NCI-H1930 (cell line): ENCODE measurements at places on chromosomes 12 and 14.
A peak's percentile ranks its signal among the peaks of the same experiment; 100 is the strongest.

DNA sequence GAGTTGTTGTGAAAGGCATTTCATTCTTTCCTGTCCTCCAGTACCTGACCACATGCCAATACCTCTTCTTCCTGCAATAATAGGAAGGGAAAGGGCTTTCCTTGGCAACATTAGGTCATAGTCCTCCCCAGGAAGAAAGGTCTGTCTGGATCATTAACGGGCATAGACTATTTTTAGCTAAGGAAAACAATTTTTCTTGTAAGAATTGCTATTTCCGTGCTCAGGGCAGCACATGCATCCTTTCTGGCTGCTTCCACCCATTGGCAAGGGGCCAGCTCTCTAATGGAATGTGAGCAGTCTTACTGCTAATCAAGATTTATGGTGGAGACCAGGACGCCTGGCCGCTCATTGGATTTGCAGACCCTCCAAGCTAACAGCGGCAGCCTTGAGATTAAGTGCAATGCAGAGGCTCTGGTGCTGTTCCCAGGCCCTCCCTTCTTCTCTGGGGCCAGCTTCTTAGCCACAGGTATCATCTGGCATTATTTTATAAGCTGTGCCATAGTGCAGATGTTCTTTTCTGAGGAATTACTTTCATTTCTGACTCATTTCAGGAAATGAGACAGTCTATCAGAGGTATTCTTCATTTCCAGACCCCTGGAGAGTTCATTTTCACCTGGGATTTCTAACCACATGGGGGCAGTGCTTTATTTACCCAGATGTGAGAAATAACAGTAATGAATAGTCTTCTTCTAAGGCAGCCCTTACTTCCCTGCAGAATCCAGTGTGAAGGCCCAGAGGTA is 52.9 kb downstream of the ANO6 start:
- DNase-seq, result peak; percentile 64

- peak; percentile 33 for DNase-seq
Measured at GRCh38 chr12:68334132-68334531, 2.0 kb upstream of the MDM1 start.

GRCh38 chr12:124267205-124267778 is 27.6 kb upstream of the RFLNA start:
- DNase-seq, result no peak

DNA sequence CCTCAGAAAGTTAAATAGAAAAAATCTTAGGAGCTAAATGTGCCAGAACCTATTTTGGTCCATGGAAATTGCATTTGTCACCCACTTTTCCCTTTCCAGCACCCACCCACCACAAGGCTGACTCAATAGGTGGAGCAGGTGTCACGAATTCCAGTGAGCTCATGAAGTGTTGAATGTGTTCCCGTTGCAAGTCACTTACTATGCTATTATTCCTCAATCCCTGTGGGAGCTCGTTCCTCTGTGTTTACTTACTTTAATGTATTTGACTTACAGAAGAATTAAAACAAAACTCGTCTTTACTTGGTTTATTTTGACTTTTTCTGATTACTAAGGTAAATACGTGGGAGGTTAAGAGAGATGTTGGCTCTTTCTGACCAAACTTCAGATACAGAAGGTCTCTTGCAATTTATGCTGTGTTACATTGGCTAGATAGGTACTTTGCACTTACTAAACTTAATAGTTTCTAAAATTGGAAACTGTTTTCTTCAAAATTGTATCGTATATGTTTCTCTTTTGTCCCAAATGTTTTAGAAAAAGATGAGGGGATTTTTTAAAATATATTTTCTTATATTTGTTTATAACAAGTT is 269.4 kb upstream of the NOVA1 start:
- DNase-seq, result no peak

DNA sequence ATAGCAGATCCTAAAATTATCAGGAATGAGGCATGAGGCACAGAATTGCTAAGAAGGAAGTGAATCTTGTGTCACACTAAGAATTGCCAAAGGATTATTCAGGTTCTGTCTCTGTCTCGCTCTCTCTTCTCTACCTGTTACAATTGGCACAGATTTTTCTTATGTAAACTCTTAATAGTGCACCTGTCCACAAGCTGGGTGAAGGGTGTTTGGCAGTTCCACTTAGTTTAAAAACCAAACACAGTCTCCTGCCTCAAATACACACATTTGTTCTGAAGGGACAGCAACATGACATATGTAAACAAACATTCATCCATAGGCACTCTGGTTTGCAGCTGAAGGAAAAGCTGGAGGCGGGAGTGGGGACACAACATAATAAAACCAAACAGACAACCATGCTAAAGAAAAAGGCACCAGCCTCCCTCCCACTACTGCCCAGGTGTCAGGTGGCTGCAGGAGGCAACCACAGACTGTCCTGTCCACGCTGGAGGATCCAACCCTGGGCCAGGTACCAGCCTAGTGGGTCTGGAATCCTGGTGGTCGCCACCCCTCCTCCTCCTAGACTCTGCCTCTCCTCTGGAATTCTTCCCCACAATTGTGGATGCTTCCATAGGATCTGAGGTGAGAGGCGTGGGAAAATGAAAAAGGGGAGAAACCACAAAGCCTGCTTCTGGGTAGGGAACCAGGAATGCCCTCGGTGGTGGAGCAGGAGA is 81.2 kb downstream of the TMEM260 start:
- DNase-seq, result no peak

DNA sequence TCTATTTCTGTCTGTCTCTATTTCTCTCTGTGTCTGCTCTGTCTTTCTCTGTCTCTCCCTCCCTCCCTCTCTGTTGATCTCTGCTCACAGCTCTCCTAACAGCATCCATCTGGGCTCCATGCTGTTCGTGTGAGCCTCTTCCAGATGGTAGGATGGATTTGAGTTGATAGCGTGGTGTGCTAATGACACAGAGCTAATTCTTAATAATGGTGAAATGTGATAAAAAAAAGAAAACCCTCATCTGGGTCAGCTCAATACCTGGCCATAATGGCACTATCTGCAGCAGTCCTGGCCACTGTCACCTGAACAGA is 96.4 kb downstream of the AACS start:
- DNase-seq, result no peak

- DNase-seq, result no peak
Measured at GRCh38 chr12:127448906-127449305, 818.1 kb upstream of the TMEM132C start.

GRCh38 chr12:123762715-123763052 is 583 bp downstream of the DNAH10 start:
- no peak for DNase-seq

- DNase-seq, result no peak
Measured at GRCh38 chr12:122126713-122127597, 47.1 kb downstream of the IL31 start.

DNA sequence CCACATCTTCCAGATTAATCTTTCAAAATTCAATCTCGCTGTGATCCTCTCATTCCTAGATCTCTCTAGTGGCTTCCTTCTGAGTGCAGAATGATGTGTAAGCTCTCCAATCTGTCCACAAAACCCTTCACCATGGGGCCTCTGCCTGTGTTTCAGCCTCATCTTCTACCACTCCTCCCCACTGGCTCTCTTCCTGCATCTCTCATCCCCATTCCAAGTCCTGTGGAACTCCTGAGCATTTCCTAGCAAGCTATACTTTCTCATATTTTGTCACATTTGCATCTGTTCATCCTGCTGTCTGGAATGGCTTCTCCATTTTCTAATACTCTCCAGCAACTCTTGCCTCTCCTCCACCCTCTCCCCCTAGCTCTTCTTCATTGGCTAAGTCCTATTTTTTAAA is 242.0 kb upstream of the DAAM1 start:
- DNase-seq, result no peak

DNA sequence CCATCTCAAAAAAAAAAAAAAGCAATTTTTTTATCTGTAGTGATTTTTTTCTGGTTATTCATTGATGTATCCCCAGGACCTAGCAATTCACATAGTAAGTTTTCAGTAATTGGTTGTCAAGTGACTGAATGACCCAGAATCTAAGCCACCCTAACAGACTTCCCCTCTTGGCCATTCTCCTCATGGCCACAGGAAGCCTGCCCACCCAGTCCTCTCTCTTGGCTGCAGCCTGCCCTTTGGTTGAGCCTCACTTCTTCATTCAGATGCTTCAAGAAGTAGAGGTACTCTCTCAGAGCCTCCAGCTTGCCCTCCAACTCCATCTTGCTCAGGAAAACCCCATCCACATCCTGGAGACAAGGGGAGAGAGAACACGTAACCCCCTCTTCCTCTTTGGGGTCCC is 2.8 kb downstream of the KRT78 start:
- DNase-seq, result no peak

- DNase-seq, result no peak
Measured at GRCh38 chr12:2284321-2284813, 231.6 kb downstream of the CACNA1C start.

DNA sequence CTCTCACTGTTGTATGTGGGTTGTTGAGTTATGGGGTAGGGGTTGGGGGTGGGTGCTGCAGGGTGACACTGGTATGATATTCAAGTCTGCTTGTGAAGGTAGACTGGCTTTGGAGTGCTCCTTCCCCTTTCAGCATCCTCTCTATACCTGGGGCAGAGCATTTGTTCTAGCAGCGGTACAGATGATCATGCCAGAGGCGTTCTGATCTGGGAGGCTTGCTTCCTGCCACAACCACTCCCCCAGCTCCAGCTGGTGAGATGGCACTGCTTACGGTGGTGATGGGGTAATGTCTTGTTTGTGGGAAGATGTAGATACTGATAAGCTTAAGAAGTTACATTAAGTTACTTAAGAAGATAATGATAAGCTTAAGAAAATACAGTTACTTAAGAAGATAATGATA is 131.8 kb downstream of the ERC1 start:
- DNase-seq, result no peak
